ENCODE measurements at places on chromosomes 11 and 22.

DNA sequence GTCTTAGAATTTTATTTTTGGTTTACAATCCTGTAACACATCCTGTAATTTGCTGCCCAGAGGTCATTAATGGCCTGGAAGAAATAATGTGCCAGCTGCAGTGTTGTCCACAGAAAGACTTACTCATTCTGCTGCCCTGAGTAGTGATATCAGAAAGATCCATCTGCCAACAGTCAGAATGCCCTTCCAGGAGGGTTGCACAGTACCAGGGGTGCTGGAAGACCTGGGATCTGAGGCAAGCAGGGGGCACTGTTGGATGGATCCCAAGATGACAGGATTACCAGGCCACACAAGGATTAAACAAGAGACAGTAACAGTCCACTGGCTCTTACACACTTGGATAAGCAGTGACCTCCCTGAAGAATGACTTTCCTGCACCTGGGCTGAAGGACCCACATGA, 93.8 kb upstream of the TOP3B start:
- no peak for DNase-seq

DNA sequence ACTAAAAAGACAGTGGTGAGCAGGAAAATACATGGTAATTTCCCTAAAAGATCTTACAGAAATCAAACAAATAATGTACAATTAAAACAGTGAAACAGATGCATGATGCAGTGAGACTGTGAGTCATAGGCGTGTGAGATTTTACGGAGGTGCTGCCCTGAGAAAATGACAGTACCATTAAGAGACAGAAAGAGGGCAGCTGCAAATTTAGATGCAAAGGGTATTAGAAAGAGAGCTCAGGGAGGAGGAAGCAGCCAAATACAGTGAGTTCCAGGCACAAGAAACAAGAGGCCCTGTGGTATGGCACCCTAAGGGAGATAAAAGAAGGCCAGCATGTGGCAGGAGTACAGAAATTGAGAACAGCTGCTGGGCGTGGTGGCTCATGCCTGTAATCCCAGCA, 88.5 kb upstream of the FIBIN start:
- DNase-seq: no peak

DNA sequence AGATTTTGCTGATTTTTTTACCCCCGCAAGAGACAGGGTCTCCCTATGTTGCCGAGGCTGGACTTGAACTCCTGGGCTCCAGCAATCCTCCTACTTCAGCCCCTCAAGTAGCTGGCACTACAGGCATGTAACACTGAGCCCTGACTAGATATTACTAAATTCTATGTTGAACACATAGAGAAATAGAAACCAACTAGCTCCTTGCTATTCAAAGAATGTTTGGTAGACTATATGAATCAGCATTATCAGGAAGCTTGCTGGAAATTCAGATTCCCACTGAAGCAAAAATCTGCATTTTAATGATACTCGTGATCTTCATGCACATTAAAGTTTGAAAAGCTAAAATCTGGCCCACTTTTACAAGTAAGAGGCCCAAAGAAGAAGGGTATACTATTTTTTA, 11.9 kb downstream of the TMEM41B start:
- no peak for DNase-seq

DNA sequence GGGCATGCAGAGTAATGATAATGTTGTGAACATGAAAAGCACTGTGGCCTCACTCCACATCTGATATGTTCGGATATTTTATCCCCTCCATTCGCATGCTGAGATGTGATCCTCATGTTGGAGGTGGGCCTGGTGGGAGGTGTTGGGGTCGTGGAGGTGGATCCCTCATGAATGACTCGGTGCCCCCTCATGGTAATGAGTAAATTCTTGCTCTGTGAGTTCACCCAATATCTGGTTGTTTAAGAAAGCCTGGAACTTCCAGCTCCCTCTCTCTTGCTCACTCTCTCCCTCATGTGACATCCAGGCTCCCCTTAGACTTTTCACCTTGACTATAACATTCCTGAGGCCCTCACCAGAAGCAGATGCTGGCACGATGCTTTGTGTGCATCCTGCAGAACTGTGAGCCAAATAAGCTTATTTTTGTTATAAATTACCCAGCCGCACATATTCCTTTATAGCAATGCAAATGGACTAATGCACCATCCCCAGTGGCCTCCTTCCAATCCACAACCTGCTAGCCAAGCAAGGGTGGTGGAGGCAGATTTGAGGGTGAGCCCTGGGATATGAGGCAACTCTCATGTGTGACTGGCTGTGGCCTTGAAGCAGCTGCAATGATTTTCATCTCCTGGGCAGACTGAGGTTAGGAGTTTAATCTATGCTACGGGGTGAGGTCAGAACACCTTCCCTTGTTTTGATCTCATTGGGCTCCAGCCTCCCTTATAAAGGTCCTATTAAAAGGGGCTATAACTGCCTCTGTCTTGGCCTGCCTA, 276.5 kb downstream of the ETS1 start:
- DNase-seq: no peak

DNA sequence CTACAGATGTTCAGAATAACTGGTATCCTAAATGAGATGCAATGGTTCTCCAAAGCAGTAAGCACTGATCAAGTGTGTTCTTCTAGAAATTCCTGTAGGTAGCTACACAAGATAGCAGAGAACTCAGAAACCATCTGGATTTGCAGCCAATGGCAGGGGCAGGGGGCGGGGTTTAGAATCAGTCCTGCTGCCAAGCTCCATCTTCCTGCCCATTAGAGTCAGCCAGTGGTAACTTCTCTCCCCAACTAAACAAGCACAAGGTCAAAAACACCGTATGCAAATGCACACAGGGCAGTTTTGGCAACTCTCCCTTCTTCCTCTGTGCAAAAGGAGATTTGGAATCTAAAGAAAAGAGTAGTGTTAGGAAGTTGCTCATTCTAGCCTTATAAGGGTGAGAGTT, 237.5 kb upstream of the CCDC90B start:
- no peak for DNase-seq

DNA sequence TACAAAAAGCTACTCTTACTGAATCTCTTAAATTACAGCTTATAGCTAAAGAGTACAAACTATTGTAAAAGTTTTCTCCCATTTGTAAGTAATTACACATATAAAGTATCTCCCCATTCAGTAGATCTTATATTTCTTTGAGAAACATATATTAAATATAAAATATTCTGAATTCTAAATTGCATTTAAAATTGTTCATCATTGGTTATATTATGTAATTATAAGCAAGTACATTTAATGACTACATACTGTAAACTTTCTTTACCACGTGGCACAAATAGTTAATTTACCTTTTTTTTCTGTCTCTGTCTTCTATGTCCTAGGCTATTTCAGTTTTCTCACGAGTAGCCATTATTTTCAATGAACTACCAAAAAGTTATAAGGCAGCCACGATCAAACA, 101.2 kb upstream of the SERPIND1 start:
- DNase-seq: no peak

DNA sequence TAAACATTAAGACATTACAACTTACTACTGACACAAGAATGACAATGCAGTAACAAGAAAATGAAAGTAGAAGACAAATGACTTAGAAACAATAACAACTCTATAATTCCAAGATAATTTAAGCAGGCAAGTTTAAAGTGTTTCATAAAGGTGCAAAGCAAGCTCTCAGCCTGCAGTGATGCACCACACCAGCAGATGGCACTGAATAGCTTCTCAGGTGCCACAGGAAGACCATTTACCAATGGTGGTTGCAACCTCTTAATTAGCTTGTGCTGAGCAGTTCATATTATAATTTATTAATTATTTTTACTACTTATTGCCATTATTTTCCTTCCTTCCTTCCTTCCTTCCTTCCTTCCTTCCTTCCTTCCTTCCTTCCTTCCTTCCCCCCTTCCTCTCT, 60.6 kb downstream of the NXPE2 start:
- DNase-seq: peak; percentile 27

DNA sequence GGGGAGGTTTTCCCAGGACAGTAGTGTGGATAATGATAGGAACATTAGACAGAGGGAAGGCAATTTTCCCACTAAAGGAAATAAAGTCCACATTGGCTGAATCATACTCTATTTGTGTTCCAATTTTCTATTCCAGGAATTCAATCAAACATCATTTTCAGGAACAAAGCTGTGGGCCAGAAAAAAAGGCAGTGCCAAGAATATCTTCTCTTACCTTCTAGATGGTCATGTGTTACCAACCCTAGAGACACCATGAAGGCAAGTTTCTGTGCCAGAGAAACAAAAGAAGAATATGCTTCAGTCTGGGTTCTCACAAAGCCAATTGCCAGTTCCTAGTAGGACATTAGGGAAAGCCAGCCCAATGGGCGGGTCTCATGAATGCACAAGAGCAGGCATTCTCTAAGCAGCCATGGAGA, 27.5 kb downstream of the LARGE2 start:
- no peak for DNase-seq

GRCh38 chr22:32395107-32395506, 16.9 kb downstream of the RTCB start:
- DNase-seq: no peak

DNA sequence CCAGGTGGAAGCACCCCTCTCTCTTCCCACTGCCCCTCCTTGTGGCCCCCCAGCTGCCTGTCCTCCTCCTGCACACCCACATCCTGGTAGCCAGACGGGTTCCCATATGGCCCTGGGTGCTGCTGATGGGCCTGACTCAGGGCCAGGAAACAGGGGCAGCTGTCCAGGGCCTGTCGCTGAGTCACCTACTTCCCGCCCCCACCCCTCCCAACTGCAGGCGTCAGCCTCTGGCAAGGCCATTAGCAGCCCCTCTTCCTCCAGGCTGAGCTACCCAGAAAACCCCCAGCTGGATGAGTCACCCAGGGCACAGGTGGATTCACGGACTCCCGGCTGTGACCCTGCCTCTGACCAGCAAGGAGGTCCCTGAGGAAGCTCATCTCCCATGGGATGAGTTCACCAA, 6.9 kb upstream of the GAL start:
- DNase-seq: no peak

All from stimulated activated CD4-positive, alpha-beta T cell treated with anti-CD3 and anti-CD28 coated beads, TNF-alpha, amount 100 ng/mL, for 24 hours (primary cell).